ENCODE measurements at places on chromosomes 7 and 10.

DNA sequence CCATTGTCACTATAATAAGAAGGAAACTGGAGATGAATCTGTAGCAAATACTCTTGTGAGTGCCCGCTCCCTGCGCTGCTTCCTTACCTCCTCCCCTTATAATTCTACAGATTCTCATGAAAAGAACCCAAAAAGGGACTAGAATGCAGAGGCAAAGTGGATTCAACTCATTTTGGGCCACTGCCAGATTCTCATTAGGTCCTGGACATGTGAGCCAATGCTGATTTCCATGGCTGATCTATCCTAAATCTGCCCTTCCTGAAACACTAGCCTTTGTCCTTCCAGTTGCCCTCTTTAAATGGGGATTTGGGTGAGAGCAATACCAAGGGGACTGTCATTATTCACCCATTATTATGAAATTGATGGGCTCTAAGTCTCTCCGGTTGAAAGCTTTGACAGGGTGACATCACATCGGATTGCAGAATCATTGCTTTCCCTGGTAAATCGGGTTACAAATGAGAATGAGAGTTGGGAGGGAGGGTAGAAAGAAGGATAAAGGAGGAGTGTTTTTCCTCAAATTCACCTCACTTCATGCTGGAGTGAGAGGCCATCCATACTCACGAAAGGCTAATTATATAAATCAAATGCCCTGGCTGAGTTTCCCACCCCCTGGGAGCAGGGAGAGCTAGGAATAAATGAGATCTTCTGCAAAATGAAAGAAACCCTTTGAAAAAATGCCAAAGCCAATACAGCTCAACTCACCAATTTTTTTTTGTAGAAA, 37.5 kb downstream of the PTN start:
- no peak for DNase-seq

GRCh38 chr7:22549667-22550513, 49.9 kb upstream of the STEAP1B start:
- peak; percentile 15 for DNase-seq

DNA sequence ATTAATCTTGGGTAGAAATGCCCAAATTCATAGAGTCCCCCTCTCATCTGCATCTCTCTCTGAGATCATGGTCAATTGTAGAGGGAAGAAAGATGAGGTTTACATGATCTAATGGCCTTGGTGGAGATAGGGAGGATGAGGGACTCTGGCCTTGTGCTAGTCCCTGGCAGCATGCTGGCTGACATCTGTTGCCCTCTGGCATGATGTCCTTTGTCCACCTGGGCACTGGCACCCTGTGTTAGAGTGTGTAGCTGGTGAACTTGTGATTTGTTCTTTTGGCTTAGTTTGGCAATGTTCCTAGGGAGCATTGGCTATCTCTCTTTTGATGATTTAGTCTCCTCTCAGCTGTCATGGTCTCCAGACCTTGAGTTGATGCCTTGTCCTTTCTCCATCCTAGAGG, 103.2 kb downstream of the DYNC1I1 start:
- DNase-seq: no peak

DNA sequence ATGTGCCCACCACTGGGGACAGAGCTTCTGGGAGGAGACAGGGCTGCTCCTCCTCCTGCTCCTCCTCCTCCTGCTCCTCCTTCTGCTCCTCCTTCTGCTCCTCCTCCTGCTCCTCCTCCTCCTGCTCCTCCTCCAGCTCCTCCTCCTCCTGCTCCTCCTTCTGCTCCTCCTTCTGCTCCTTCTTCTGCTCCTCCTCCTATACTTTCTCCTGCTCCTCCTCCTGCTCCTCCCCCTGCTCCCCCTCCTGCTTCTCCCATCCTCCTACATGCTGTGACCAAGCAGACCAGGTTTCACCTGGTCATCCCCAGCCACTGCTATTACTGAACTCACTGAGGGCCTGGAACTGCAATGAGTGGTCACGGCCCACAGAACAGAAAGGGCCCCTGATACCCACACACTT, 154.0 kb upstream of the PPP2R2D start:
- no peak for DNase-seq

DNA sequence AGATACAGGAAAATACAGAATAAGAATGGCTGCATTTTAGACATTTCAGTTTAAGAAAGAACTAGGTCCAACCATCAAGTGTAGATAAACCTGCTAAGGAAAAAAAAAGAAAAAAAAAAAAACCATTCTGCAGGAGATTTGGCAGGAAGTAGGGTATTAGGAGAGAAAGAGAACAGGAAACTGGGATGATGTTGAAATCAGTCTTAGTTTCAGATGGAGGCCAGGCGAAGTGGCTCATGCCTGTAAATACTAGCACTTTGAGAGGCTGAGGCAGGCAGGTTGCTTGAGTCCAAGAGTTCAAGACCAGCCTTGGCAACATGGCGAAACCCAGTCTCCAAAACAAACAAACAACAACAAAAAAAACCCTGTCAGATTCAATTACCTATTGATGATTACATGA, 120.2 kb downstream of the RAB11FIP2 start:
- no peak for DNase-seq

DNA sequence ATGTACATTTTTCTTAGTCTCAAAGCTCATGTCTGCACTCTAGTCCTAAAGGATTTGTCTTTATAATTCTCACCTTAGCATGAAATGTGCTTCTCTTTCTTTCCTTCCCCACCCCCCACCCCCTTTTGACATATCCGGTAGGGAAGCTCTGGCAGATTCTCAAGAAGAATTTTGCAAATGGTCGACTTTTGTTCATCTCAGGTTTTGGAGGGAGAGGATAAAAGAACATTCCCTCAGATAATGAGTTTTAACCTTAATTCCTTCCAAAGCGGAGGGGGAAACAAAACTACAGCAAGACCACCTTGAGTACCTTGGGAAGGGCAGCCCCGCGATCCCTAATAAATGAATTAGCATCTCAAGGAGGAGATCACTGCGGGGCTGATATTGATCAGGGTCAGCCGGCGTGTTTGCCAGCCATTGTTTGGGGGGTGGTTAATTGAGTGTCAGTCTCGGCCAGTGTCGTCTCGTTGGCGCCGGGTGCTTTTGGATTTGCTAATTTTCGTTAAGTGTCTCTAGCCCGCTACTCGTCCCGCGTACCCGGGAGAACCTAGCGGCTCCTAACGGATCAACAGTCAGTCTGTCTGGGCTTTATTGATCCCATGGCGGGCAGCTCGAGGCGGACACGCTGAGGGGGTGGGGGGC, 874 bp upstream of the BAMBI start:
- DNase-seq: peak; percentile 33

GRCh38 chr7:140225562-140226249, 48.9 kb upstream of the KDM7A start:
- DNase-seq: peak; percentile 33

- DNase-seq: no peak
Observed at GRCh38 chr10:117544711-117545140, 2.2 kb downstream of the EMX2 start.

- DNase-seq: peak; percentile 75
Observed at GRCh38 chr10:132396494-132397035, 435 bp upstream of the PWWP2B start.

DNA sequence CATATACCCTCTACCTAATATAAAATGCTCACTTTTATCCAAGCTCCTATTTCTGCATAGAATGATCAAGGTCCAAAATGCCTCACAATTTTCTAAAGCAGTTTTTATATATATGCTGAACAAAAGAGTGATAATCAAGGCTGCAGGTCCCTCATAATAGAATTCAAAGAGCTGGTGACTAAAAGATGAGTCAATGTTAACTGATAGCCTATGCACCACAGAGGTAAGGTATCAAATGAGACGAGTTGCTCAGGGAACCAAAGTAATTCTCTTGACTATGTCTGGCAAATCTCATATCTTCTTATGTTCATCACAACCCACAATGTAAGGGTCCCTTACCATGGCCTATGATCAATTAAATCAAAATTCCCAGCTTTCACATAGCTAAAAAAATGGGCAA, 15.2 kb downstream of the PDZD8 start:
- DNase-seq: no peak

DNA sequence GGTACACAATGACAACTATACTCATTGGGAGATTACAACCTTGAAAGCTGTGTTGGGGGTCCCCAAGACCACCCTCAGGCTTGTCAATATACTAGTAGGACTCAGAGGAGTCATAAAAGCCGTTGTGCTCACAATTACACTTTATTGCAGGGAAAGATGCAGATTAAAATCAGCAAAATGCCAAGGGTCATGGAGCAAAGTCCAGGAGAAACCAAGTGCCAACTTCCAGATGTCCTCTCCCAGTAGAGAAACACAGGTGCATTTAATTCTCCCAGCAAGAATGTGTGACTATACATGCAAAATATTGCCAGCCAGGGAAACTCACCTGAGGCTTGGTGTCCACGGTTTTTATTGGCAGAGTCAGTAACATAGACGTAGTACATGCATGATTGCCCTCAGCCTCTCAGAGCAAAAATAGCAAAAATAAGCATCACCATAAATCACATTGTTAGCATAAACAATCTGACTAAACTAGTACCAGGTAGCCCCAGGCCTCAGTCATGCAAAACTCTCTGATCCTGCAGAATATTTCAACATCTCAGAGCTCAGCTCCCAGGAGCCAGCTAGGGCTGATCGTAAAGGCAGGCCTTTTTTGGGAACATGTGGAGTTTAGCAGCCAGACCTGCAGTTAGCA, 50.7 kb downstream of the VIM start:
- no peak for DNase-seq

- peak; percentile 38 for DNase-seq
Observed at GRCh38 chr10:8404721-8405120, 350.2 kb downstream of the GATA3 start.

GRCh38 chr7:154620141-154620755, 382.7 kb downstream of the PAXIP1 start:
- DNase-seq: no peak

GRCh38 chr7:47814905-47815613, 133.2 kb downstream of the PKD1L1 start:
- DNase-seq: no peak

- DNase-seq: no peak
Observed at GRCh38 chr7:146956853-146957252, 840.3 kb downstream of the CNTNAP2 start.

DNA sequence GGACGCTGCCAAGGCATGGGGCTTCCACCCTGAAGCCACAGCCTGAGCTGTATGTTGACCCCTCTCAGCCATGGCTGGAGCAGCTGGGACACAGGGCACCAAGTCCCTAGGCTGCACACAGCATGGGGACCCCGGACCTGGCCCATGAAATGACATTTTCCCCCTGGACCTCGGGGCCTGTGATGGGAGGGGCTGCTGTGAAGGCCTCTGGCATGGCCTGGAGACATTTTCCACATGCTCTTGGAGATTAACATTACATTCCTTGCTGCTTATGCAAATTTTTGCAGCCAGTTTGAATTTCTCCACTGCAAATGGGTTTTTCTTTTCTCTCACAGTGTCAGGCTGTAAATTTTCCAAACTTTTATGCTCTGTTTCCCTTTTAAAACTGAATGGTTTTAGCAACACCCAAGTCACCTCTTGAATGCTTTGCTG, 463.6 kb downstream of the ZWINT start:
- DNase-seq: no peak

GRCh38 chr7:27605689-27606269, 56.9 kb downstream of the HIBADH start:
- DNase-seq: no peak

- DNase-seq: no peak
Observed at GRCh38 chr7:156791241-156791640, 101.7 kb downstream of the LMBR1 start.

DNA sequence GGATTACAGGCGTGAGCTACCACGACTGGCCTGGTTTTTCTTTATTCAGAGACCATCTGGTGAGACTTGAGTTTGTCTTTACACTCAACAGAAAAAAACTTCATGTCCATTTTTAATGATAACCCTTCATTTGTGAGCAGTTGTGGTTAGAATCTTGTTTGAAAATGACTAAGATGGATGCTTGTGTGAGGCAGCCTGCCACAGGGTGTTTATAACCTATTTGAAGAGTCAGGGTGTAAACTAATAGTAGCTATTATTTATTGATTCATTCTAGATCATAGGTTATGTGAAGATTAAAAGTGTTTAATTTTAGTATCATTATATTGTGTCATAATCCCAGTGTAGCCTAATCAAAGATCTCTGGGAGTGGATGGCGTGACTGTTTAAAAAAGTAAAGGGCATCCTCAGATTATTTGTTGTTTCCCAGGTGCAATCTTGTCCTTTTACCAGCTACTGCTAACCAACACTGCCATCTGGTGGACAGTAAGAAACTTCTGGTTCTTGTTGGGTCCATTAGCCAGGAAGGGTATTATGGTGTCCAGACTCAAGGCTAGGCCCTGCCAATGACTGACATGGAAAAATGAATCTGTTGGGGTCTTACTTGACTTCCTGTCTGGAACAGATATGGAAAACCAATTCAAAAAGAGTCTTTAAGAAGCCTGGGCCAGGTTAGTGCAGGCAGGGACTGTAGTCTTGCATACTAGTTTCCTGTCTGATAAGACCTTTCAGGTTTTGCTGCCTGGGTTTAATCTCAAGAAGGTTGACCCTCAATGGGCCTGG, 24.9 kb downstream of the NRBF2 start:
- peak; percentile 49 for DNase-seq

- peak; percentile 14 for DNase-seq
Observed at GRCh38 chr7:150799741-150800580, at the start of gene TMEM176B. TMEM176B (minus strand) TSS chr7:150800364; CDS start chr7:150796569, 3,795 bp downstream.

Measured in CD4-positive, alpha-beta T cell treated with Interleukin-17A for 4 hours (primary cell).